ENCODE measurements at places on chromosomes 5 and 9. TPM values are rescaled to one million over a fixed set of nuclear protein-coding genes. Genes with fewer than 3 reads are reported as not detected.

The GMCL2 gene
- total RNA-seq, result not detected

The TMEM167A gene
- total RNA-seq, result 108 TPM

The PCDHGB2 gene
- 0.34 TPM for total RNA-seq

The MYMK gene
- not detected for total RNA-seq

The RANBP3L gene
- total RNA-seq, result not detected

DNA sequence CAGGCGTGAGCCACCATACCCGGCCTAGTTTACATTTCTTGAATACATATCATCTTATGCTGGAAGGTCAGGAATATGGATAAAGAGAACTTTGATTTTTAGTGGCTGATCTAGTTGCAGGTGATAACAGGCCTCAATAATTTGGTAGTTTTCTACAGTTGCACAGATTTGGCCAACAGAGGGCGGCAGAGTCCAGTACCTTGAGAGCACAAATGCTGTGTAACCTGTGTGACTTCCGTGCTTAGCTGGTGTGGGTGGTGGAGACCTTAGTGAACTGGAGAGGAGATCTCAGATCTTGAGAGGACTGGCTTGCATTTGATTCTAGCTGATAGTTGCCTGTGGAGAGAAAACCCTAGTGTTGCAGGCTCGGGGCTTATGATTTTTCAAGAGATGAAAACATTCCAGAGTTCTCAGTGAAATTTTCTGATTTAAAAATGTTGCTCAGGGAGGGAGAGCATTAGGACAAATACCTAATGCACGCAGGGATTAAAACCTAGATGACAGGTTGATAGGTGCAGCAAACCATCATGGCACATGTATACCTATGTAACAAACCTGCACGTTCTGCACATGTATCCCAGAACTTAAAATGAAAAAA is 17.4 kb upstream of the GPR151 start:
- H3K27me3 ChIP-seq, result no peaks in the 10 kb centered on the region
- H3K36me3 ChIP-seq, result no peaks in the 10 kb centered on the region
- peaks cover 3% of the 10 kb centered on the region for H3K4me1 ChIP-seq

The C9orf50 gene
- not detected for total RNA-seq

- H3K4me1 ChIP-seq, result peaks cover 9% of the 10 kb centered on the region
- no peak overlapping the region for H3K4me3 ChIP-seq
- no peak overlapping the region for H3K27ac ChIP-seq
- H3K27me3 ChIP-seq, result no peaks in the 10 kb centered on the region
- H3K36me3 ChIP-seq, result no peaks in the 10 kb centered on the region
Measured at GRCh38 chr5:83777856-83778255, 57.2 kb upstream of the HAPLN1 start.

The CDKN2B-AS1 gene
- 1.7 TPM for total RNA-seq

DNA sequence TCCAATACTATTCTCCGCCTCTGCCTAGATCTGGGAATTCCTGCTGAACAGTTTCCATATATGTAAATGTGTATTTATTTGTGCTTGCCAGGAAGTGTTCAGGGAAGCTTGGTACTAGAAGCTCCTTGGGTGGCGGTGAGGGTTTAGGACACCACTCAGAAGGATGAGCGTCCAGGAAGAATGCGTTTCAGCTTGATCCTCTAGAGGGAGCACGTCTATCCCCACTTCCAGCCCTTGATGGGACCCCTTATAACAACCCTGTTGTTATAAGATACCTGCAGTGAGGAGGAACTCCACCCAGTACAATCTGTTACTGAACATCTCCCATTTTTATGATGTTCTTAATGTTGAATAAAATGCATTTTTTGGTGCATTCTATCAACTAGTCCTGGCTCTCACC is 88.9 kb downstream of the CYFIP2 start:
- H3K27ac ChIP-seq, result no peak overlapping the region
- H3K36me3 ChIP-seq, result no peaks in the 10 kb centered on the region
- no peaks in the 10 kb centered on the region for H3K27me3 ChIP-seq
- H3K4me3 ChIP-seq, result no peak overlapping the region
- no peak for DNase-seq
- H3K4me1 ChIP-seq, result no peaks in the 10 kb centered on the region

- H3K4me3 ChIP-seq, result no peak overlapping the region
- no peaks in the 10 kb centered on the region for H3K36me3 ChIP-seq
- no peak overlapping the region for H3K27ac ChIP-seq
- no peaks in the 10 kb centered on the region for H3K27me3 ChIP-seq
Measured at GRCh38 chr5:123105864-123106263, 16.8 kb downstream of the PRDM6 start.

- H3K36me3 ChIP-seq, result no peaks in the 10 kb centered on the region
- H3K27ac ChIP-seq, result no peak overlapping the region
- DNase-seq, result no peak
- H3K27me3 ChIP-seq, result no peaks in the 10 kb centered on the region
- no peak overlapping the region for H3K4me3 ChIP-seq
Measured at GRCh38 chr5:28855626-28856025, 1817.2 kb upstream of the CDH9 start.

The RECK gene
- total RNA-seq, result 3.8 TPM

DNA sequence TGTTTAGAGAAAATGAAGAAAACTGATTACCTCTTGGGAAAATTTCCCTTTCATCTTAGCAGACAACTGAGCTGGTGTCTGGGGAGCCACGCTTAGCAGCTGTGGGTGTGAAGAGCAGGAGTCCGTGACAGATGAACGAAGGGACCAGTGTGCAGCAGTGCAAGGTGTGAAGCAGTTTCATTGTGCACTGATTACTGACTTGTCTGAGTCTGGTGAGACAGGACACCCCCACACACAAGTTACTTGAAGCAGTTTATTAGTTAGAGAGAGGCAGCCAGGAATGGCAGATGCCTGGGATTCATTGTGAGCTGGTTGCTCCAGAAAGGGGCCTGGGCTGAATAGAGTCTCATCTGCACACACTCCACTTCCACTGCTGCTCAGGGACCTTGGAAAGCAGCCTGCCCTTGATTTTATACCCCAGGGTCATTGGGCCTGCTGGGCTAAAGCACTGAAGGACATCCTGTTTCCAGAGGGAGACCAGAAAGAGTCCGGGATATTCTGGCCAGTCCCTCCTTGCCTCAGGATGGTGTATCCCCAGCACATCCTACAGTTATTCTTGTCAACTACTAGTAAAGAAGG is 47.4 kb downstream of the FBXL7 start:
- H3K4me3 ChIP-seq, result no peak overlapping the region
- no peak overlapping the region for H3K27ac ChIP-seq
- H3K27me3 ChIP-seq, result no peaks in the 10 kb centered on the region
- no peaks in the 10 kb centered on the region for H3K4me1 ChIP-seq
- H3K36me3 ChIP-seq, result no peaks in the 10 kb centered on the region
- no peak for DNase-seq

GRCh38 chr9:14769230-14769571 is 46.7 kb upstream of the CER1 start:
- H3K4me3 ChIP-seq, result no peak overlapping the region
- no peak overlapping the region for H3K27ac ChIP-seq
- DNase-seq, result peak; percentile 10

Data from HCT116 (cell line).